Osteocyte (in vitro differentiated cells): ENCODE measurements at places on chromosomes 11 and 22. TPM values are rescaled to one million over a fixed set of nuclear protein-coding genes. Genes with fewer than 3 reads are reported as not detected.

DNA sequence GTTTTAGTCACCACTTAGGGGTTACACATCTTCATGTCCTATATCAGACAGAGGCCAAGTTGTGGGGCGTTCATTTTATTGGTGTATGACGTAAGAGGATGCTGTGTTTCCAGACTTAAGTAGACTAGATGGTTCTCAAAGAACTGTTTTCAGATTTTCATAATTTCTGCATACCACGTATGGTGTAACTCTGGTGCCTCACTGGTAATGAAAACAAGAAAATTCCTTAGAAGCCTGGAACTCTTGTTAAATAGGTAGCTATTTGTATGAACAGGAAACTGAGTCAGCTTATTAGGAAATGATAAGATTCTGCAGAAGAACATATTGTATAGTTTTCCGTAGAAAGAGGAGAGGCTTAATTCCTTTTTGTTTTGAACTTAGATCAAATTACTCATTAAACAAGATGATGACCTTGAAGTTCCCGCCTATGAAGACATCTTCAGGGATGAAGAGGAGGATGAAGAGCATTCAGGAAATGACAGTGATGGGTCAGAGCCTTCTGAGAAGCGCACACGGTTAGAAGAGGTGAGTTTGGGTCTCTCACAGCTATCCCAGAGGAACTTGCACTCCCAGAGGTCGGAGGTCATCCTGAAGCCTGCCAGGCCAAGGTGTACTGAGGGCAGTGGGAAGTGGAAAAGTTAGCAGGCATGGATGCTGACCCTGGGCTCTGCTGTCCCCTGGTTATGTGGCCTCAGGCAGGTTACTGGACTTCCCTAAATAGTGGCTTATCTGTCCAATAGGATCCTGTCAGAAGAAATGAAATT lies 3.9 kb downstream of the CDC45 start:
- no peak for DNase-seq

The PRODH gene
- 11.2 and 12.0 TPM in 2 replicates for total RNA-seq

DNA sequence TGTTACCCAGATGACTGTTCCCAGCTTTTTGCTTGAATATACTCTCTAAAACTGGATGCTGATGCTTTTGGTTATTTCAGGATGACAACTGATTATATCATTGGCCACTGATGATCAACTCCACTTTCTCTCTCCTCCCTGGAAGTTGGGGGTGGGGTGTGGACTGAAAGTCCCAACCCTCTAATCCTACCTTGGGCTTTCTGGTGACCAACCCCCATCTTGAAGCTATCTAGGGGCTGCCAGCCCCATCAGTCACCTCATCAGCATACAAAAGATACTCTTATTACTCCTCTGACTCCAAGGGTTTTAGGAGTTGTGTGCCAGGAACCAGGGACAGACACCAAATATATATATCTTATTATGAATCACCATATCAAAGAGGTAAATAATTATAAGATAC lies 69.3 kb downstream of the SLC25A17 start:
- no peak for DNase-seq

The SEC14L6 gene
- 0.54 and 0.78 TPM in 2 replicates for total RNA-seq

DNA sequence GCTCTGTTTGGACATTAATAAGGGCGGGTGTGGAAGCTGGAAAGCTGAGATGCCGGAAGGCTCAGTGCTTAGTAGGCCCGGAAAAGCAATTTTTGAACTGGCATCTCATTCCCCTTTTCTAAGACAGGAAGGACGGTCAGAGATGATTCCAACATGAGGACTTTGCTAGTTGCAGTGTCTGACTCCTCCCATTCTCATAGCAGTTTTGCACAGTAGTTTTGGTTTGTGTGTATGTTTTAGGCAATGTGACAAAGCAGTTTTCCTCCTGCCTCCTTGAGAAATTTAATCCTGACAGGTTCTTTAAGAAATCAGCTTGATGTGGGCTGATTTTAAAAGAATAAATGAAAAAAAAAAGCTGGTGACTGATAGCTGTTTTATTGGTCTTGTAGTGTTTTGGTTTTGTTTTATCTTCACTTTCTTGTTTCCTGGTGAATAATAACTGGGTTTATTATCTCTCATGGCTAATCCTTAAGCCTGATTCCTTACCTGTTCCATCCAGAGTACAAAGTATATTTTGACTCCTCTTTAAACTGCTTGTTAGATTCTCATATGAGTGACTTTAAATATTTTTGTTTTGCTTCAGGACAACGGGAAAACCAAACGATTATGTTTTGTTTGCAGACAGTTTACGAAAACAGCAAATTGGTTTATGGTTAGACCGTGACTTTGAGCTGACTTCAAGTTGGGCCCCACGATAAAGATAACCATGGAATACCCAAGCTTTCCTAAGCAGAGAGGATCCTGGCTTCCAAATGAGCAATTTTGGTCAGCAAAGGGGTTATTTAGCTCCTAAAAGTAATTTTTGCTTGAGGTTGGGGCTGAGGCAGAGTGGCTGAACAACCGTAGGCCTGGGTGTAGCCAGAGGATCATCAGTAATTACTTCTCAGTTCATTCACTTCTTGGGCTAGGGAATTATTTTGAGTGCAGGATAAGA lies 3.4 kb downstream of the PTPRJ start:
- DNase-seq: no peak

DNA sequence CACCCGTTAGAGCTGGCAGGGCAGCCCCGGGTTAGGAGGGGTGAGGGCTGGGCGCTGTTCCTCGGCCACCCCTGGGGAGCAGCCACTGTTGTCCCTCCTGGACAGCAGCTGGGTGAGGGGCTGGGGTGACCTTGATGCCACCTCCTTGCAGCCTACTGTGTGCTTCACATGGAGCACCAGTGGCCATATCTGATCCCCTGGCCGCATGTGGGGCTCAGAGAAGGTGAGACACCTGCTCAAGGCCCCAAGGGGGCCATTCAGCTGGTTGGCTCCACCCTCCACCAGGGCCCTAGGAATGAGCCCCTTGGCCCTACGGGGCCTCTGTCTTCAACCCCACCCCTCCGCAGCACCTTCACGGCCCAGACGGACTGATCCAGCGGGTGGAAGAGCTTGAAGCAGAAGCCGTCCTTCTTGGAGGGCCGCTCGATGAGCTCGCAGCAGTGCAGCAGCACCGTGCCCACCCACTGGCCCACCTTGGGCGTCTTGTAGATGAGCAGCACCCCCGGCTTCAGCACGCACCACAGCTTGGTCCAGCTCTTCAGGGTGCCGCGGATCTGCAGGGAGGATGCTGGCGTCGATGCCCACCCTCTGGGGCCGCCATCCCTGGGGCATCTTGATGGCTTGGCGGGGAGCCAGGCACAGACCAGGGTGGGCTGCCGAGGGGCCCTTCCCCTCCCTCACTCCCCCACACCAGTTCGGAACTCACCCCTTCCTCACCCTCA lies 44.9 kb downstream of the OSBPL5 start:
- DNase-seq: no peak

GRCh38 chr11:118635642-118636041 lies 28.2 kb downstream of the PHLDB1 start:
- no peak for DNase-seq

The CST6 gene
- total RNA-seq: not detected in 2 replicates

- no peak for DNase-seq
Observed at GRCh38 chr22:50722048-50722701, 15.8 kb upstream of the ACR start.

GRCh38 chr11:36409152-36409816 lies 100.8 kb downstream of the TRAF6 start:
- DNase-seq: no peak

GRCh38 chr11:84384731-84385130 lies 1098.6 kb upstream of the CCDC90B start:
- DNase-seq: no peak

The PCNX3 gene
- 47.7 and 49.8 TPM in 2 replicates for total RNA-seq

The DRD2 gene
- not detected in 2 replicates for total RNA-seq

DNA sequence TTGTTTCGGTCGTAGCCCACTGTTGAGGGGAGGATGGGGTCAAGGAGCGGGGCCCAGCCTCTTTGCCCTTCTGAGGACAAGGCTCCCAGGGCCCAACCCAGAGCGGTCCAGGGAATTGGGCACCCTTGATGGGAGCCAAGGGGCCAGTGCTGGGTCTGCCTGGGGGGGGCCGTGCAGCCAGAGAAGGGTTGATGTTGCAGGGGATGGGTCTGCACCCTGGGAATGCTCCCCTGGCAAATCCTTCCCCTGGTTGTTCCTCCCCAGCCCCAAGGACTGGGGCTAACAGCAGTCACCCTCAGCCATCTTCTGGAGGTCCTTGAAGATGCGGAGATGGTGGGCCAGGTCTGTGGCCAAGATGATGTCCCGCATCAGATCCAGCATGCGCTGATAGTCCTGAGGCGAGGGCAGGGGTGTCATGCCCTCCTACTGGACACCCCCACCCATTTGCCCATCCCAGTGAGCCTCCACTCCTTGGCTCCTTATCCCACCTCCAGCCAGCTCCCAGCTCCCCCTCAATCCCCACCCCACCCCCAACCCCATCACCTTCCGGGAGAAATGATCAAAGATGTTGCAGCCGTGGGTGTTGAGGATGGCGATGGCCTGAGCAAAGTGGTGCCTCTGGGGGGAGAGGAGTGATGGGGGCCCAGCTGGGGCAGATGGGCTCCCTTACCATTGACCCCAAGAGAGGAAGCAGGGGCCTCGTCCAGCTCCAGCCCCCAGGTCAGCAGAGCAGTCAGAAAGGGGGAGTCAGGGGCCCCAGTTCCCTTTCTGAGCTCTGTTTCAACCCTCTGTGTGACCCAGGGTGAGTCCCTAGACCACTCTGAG lies 95.0 kb downstream of the PDE2A start:
- DNase-seq: no peak

DNA sequence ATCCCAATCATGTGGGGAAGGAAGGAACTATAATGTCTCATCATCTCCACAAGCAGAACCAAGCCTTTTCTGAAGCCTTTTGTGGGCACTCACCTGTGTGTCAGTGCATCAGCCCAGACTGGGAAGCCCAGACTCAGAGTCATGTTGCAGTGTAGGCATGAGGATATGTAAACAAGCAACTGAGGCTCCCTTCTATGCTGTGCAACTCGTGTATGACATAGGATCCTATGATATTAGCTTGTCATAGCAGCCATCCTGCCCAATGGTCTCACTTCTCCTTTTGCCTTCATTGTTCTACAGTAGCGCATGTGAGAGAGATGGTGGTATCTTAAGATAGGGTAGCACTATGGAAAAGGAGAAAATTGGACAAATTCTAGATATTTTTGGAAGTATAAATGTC lies 103.4 kb upstream of the OLFML1 start:
- no peak for DNase-seq

- DNase-seq: no peak
Observed at GRCh38 chr11:117876059-117876340, 458 bp downstream of the FXYD6 start.

- DNase-seq: no peak
Observed at GRCh38 chr22:31160328-31160978, 471 bp downstream of the RNF185 start.

DNA sequence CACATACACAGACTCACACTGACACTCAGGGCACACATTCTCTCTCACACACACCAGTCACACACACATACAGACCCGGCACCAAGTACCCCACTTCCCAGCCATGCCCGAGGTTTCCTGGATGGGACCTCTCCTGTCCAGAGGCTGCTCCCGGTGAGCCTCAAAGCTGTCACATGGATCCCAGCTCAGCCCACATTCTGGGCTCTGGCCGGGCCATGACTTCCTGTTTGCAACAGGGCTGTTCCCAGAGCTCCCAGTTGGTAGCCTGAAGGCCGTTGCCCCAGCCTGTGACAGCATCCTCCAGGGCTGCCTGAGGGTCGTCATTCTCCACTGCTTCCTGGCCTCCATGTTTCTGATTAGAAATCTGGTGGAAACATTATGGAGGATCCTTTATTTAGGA lies 14.6 kb upstream of the CYP2D6 start:
- DNase-seq: no peak

The ANO9 gene
- total RNA-seq: not detected in 2 replicates

The ZC3H12C gene
- 9.7 and 10.2 TPM in 2 replicates for total RNA-seq

- DNase-seq: no peak
Observed at GRCh38 chr11:2369896-2370295, 7.2 kb upstream of the CD81 start.

DNA sequence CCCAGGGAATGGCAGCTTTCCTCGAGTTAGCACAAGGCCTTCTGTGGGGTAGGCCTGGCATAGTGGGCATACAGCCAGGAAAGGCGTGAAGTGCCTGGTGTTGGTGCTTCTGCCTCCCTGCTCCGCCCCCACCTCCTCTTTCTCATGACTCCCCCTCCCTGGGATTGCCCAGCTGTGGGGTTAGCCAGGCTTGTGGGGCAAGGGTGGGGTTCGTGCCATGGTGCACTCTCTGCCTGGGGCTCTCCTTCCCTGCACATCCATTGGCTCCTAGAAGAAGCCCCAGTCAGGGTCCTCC lies 236.8 kb upstream of the NCAM1 start:
- DNase-seq: peak; percentile 78

DNA sequence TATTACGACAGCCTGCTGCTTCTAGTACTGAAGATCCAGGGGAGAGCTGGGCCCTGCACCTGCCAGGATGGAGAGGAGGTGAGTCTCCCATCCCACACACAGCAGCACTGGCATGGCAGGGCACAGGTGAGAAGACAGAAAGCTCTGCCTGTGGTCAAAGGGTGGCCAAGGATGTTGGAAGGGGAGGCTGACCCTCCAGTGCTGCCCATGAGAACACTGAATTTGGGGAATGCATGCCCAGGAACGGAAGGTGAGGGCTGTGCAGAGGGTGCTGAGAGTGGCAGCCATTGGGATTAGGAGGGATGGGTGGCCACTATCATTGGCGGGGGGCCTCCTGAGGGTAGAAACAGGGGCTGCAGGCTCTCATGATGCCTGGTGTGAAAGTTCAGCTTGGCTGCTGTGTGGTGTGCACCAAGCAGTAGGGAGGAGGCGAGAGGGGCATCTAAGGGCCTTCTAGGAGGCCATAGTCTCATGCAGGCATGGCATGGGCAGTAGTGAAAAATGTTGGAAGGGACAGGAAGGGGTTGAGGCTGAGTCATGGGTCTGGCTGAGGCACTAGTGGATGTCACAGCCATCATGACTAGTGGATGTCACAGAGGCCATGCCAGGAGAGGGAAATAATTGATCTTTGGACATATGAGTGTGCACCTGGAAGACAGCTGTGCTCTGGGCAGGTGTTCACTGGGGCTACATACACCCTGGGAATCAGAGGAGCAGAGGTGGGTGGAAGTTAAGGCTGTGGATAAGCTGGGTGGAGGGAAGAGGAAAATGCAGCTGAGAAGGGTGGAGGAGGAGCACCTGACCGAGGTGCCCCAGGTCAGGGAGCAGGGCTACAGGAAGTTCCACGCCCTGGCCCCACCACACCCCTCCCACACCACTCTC lies 2.5 kb upstream of the LRRC74B start:
- DNase-seq: no peak

GRCh38 chr22:30045494-30045887 lies 34.8 kb upstream of the HORMAD2 start:
- peak; percentile 71 for DNase-seq

The OPCML gene
- total RNA-seq: 0.11 TPM in 1 of 2 replicates, not detected in the other

- no peak for DNase-seq
Observed at GRCh38 chr22:42412744-42413333, 19.4 kb downstream of the NFAM1 start.

The TXNRD2 gene
- total RNA-seq: 12.6 and 13.1 TPM in 2 replicates

- no peak for DNase-seq
Observed at GRCh38 chr11:126901783-126902182, 98.8 kb downstream of the KIRREL3 start.

- no peak for DNase-seq
Observed at GRCh38 chr11:73152861-73153483, 10.9 kb upstream of the FCHSD2 start.

The SMC1B gene
- total RNA-seq: not detected in 2 replicates

- DNase-seq: no peak
Observed at GRCh38 chr22:45399712-45400445, 13.5 kb downstream of the SMC1B start.

The LSP1 gene
- total RNA-seq: 26.9 and 29.5 TPM in 2 replicates

The CHRNA10 gene
- 0.94 and 1.1 TPM in 2 replicates for total RNA-seq

The P2RX3 gene
- not detected in 2 replicates for total RNA-seq

GRCh38 chr11:117972629-117973502 lies 13.3 kb upstream of the IL10RA start:
- DNase-seq: peak; percentile 51
